ENCODE measurements at places on chromosomes 7 and 10.

DNA sequence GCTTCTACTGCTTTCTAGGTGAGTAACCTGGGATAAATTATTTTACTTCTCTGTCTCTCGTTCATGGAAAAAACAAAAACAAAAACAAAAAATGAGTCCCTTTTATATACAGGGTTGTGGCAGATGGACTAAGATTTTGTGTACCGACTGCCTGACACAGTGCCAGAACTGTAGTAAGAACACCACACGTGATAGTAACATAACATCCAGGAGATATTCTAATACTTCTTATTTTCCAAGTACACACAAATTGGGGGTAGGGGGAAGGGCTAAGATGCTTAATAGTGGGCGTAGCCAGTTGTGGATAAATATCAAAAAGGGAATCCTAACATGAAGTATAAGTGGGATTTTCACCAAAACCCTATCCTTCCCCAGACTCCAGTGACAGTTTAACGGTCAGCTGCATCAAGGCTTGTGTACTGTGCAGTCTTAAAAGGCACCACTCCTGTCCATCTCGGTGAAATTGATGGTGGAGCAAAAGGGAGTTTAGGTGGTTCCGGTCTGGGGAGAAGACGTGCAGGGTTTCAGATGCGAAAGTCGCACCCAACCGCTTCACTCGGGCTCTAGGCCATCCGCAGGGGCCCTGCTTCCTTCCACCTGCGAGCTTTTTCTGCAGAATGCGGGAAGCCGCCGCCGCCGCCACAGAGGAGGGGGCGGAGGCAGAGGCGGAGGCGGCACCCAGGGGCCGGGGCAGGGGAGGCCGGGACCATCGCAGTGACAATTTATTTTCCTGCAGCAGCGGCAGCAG lies at the start of gene STAMBPL1:
Gene STAMBPL1, plus strand, starts transcription at position 712 of the 748 bp plus-strand sequence. CDS start 21,464 bp downstream, outside the sequence.
- DNase-seq, result peak; percentile 54

DNA sequence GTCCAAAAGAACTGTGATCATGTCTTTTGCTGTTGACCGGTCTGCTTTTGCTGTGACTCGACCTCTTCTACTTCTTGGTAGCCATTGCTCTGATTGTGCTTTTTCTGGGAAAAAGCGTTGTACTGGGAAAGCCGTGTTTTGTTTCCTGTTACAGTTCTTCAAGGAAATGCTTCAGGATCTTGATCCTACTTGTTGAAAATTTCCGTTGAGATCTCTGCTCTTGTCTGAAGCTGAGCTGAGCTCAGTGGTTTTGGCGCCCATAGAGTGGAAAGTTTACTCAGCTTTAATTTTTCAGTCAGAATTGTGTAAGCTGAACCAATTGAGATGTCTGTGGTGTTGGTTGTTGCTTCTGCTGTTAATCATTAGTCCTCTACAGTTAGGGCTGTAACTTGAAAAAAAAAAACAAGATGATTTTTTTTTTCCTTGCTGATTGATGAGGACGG lies 302.2 kb downstream of the CCDC3 start:
- DNase-seq, result no peak

DNA sequence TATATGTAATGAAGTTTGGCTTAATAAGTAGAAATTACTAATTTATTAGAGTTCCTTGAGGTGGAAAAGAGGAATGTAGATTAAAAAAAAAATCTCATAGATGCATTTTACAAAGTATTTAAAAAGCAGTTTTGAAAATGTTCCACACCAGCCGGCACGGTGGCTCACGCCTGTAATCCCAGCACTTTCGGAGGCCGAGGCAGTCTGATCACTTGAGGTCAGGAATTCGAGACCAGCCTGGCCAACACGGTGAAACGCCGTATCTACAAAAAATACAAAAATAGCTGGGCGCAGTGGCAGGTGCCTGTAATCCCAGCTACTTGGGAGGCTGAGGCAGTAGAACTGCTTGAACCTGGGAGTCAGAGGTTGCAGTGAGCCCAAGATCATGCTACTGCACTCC lies 3.2 kb upstream of the CHRM2 start:
- no peak for DNase-seq

- peak; percentile 68 for DNase-seq
These were observed 147.6 kb downstream of the ARID5B start for GRCh38 chr10:62048919-62049623.

DNA sequence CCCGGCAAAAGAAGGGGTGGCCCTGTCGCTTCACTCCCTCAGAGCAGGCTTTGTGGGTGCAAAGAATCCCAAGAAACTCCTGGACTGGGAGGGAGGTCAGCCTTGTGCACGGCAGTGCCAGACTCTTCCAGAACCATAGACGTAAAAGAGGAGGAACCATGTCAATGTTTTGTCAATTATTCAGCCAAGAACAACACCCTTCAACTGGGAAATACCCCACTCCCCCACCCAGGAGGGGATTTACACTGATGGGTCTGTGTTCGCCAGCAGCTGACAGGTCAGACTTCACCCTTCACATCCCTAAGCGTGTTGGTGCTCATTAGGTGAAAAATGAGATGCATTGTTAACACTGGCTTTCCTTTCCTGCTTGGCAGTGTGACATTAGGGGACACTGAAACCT lies 116.8 kb upstream of the BMPER start:
- no peak for DNase-seq

DNA sequence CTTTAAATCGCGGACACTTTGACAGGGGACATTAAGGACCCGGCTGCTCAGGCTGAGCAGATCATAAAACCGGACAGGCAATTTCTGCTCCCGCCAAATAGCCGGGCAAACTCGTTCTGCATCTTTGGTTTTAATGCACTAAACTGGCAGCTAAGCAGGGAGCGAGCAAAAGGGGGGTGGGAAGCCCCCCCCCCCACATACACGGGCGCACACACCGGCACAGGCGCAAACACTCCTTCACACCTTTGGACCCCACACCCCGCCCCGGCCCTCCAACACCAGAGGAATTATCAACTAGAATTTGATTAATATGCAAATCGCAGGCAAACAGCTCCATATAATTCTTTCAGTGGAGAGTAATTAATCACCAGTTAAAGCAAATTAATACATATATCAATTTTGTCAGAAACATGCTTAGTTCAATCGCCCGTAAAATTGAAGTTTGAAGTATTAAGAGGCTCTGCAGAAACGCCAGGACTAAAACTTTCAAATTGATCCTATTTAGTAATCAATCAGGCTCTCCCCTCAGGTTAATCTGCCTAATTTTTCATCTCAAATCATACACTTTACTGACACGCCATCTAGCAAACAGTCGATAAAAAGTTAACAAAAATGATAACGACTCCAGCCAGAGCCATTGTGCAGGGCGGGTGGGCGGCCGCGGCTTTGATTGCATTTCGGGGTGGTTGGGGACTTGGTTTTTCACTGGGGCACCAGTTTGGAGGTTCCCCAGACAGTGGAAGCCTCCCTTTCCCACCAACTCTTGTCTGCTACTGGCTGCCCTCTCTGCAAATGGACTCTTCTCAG lies 9.9 kb downstream of the LBX1 start:
- DNase-seq, result no peak

DNA sequence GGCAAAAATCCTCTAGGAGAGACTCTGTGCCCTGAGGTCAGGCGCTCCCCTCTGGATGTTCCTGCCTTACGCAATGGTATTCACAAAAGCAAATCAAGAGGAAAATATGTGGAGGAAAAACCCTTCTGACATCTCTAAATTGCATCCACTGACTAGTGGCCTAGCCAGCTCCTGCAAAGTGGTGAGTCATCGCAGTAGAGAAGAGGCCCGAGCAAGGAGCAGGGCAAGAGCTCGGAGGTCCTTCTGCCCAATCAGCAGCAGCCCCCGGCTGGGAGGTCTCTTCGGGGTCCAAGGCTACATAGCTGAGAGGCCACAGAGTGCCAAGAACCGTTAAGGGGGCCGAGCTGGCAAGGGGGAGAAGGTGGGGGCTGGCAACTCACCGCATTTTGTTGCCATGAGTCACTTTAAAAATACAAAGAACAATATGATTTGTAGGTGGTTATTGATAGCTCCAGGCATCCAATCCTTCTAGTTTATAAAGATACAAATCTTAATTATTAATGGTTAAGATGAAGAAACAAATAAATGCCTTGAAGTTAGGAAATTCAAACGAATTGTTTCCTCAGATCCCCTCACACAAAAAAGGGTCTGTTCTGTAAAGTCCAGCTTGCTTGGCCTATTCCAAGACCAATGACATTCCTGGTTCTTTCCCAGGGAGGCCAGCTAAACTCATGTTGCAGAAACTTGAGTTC lies 161.6 kb downstream of the PKD1L1 start:
- DNase-seq, result no peak

DNA sequence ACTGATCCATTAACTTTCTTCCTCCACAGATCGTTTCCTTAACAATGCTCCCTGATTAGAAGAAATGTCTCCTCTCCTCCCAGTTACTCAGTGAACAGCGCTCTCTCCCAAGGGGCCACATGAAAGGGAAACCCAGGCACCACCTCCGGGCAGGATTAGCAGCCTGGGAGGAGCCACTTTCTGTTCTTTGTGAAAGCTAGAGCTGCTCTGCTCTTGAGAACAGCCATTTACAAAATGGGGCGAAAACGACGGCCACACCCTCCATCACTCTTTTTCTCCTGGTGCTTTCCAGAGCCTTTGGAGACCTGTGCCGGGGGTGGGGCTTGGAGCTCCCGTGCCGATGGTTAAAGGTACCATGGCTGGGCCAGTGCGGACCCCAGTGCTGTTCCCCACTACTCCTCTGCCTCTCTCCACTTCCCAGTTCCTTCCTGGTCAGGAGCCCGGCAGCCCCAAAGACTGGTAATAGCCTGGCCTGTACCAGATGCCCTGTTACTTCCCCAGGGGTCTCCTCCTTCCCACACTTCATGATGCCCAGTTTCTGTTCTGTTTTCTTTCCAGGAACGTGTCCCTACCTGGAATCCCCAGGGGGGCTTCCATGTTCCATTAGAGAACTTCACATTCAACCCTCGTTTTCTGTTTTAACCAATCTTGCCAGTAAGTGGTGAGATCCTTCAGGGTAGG lies 402.9 kb upstream of the GALNT17 start:
- DNase-seq, result no peak

DNA sequence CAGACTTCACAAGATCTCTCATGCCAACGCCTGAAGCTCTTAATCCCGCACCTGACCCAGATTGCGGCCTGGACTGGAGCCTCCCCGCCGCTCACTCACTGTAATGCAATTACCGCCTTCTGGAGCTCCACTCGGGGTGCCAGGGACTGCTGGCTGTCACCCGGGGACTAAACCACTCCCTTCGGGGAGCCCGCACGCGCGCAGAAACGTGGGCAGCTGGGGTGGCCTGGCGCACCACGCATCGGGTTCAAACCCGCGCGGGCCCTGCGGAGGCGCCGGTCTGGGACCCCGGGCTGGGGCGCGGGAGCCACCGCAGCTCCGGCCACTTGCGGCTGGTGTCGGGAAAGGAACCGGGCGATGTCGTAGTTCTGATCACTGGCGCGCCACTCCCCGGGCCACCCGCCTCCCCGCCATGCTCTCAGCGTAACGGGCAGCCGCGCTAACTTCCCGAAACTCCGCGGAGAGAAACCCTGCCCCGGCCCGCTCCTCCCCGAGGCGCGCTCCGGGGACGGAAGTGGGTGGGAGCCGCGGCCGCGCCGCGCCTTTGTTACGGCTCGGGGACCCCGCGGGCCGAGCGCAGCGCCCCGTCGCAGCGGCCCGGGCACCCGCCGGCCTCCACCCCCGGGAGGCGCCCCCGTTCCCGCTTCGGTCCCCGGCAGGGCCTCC lies 100.3 kb upstream of the SVIL start:
- peak; percentile 36 for DNase-seq

- DNase-seq, result no peak
These were observed 14.1 kb upstream of the AKR1B10 start for GRCh38 chr7:134513169-134513752.

GRCh38 chr10:119511828-119512515 lies 30.5 kb downstream of the RGS10 start:
- DNase-seq, result no peak

DNA sequence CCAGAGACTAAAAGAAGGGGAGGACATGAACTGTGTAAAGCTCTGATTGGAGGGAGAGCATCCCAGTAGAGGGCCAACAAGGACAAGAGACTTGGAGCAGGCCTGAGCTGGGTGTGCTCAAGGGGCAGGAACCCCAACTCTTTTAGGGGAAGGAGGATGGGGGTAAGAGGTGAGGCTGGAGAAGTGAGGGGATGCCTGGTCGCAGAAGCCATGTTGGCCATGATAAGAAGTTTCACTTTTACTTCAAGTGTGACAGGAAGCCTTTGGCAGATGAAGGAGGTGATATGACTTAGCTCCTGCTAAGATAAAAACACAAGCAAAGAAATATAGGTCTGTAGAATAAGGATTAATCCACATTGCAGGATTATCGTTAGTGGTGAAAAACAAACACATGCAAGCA lies 208.3 kb downstream of the JAZF1 start:
- DNase-seq, result no peak

- DNase-seq, result no peak
These were observed 699.9 kb downstream of the INHBA start for GRCh38 chr7:41002741-41003610.

DNA sequence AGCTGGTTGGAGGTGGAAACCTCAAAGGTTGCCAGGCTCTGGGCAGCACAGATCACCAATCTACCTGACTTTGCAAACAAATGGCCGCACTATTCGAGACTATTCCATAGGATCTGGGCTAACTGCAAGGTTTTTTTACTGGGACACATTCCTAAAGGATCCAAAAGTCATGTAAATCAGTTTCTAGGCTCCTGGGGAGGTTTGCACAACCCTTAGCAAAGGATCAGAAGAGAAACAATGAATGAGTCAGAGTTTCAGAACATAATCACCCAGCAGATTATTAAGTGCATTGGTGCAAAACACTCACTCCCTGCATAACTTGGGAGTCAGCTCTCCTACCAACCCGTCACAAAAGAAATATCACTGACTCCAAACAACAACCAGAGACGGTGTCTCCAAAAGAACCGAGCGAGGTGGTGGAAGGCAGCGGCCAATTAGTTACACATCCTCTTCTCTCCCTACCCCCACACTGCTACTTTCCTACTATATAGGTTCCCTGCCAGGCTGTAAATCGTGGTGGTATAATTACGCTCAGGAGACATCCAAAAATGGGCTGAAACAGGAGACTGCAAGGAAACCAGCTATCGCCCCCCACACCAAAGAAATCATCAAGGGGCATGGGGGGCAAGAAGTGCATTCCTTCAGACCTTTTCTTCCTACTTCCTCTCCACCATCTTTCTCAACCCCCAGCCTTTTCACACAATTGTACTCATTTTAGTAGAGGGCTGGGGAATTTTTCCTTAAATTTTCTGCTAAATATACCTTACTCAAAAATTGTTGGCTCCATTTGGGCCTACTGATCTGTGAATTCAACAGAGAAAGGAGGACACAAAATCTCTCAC lies 3.2 kb downstream of the UBE2H start:
- no peak for DNase-seq

Data from stimulated activated CD4-positive, alpha-beta T cell treated with anti-CD3 and anti-CD28 coated beads, Interleukin-12 subunit alpha, Interleukin-12 subunit beta, amount 100 ng/mL, for 24 hours (primary cell).